ENCODE measurements at places on chromosomes 12 and 14. TPM values are rescaled to one million over a fixed set of nuclear protein-coding genes. Genes with fewer than 3 reads are reported as not detected.

- peaks cover 25% of the 10 kb centered on the region for H3K4me1 ChIP-seq
- H3K36me3 ChIP-seq: peaks cover 51% of the 10 kb centered on the region
- H3K27ac ChIP-seq: no peak overlapping the region
- H3K27me3 ChIP-seq: no peaks in the 10 kb centered on the region
- DNase-seq: no peak
- no peak overlapping the region for H3K4me3 ChIP-seq
Observed at GRCh38 chr12:49803693-49804450, 24.3 kb downstream of the NCKAP5L start.

DNA sequence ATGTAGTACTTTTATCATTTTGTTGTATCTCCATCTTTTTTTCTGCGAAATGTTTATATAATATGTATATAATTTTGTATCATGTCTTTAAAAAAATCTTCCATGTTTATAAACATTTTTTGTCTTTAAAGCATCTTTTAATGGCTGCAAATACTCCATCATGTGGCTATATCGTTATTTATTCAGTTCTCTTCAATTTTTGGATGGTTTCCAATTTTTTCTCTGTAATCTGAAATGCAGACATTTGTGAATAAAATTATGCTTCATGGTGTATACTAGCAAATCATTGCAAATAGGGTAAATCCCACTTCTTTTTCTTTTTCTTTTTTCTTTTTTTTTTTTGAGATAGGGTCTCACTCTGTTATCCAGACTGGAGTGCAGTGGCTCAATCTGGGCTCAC lies 54.0 kb downstream of the CPSF2 start:
- no peaks in the 10 kb centered on the region for H3K4me1 ChIP-seq
- H3K27me3 ChIP-seq: no peaks in the 10 kb centered on the region
- no peak for DNase-seq
- no peak overlapping the region for H3K4me3 ChIP-seq
- no peaks in the 10 kb centered on the region for H3K36me3 ChIP-seq

DNA sequence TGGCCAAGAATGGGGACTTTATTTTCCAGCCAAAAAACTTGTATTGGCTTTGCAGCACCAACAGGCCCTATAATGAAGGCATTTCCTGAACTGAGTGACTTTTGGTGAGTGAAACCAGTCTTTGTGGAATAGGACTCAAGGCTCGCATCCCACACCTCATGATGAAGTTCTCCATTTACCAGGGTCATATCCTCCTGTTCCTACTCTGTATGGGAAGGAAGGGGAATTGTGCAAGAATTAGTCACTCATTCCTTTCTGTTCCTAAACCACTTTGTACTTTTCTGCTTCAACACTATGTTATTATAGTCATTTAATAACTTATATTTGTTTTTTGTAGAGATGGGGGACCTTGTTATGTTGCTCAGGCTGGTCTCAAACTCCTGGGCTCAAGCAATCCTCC lies 2.3 kb upstream of the SPATS2 start:
- no peaks in the 10 kb centered on the region for H3K27me3 ChIP-seq
- peaks cover 17% of the 10 kb centered on the region for H3K4me1 ChIP-seq

GRCh38 chr14:61355892-61356325 lies 34.5 kb downstream of the PRKCH start:
- peaks cover 5% of the 10 kb centered on the region for H3K4me1 ChIP-seq
- DNase-seq: no peak
- no peak overlapping the region for H3K4me3 ChIP-seq

- peaks cover 18% of the 10 kb centered on the region for H3K4me1 ChIP-seq
- no peak overlapping the region for H3K4me3 ChIP-seq
Observed at GRCh38 chr12:5771756-5772155, 173.3 kb downstream of the ANO2 start.

- no peak overlapping the region for H3K27ac ChIP-seq
- H3K4me1 ChIP-seq: no peaks in the 10 kb centered on the region
- DNase-seq: no peak
- H3K4me3 ChIP-seq: no peak overlapping the region
- H3K36me3 ChIP-seq: no peaks in the 10 kb centered on the region
Observed at GRCh38 chr14:83006121-83006670, 1472.5 kb upstream of the SEL1L start.

- no peak for DNase-seq
- no peaks in the 10 kb centered on the region for H3K27me3 ChIP-seq
- H3K27ac ChIP-seq: no peak overlapping the region
- peaks cover 13% of the 10 kb centered on the region for H3K4me1 ChIP-seq
- peaks cover 15% of the 10 kb centered on the region for H3K36me3 ChIP-seq
- H3K4me3 ChIP-seq: no peak overlapping the region
Observed at GRCh38 chr12:121404734-121405133, 4.8 kb downstream of the RNF34 start.

- peaks cover 10% of the 10 kb centered on the region for H3K4me1 ChIP-seq
- H3K27ac ChIP-seq: no peak overlapping the region
- no peak for DNase-seq
- no peaks in the 10 kb centered on the region for H3K36me3 ChIP-seq
- no peak overlapping the region for H3K4me3 ChIP-seq
- H3K27me3 ChIP-seq: no peaks in the 10 kb centered on the region
Observed at GRCh38 chr14:58626431-58626831, 11.3 kb upstream of the DACT1 start.

- no peaks in the 10 kb centered on the region for H3K27me3 ChIP-seq
- no peak for DNase-seq
- H3K27ac ChIP-seq: no peak overlapping the region
- H3K36me3 ChIP-seq: peaks cover 37% of the 10 kb centered on the region
- no peaks in the 10 kb centered on the region for H3K4me1 ChIP-seq
Observed at GRCh38 chr14:77511486-77512162, 13.0 kb upstream of the ISM2 start.

- no peak overlapping the region for H3K4me3 ChIP-seq
- no peak overlapping the region for H3K27ac ChIP-seq
- no peak for DNase-seq
- no peaks in the 10 kb centered on the region for H3K36me3 ChIP-seq
- no peaks in the 10 kb centered on the region for H3K4me1 ChIP-seq
Observed at GRCh38 chr12:108905725-108906124, 25.8 kb downstream of the DAO start.

GRCh38 chr12:77160931-77161330 lies 95.6 kb upstream of the E2F7 start:
- H3K27me3 ChIP-seq: no peaks in the 10 kb centered on the region
- no peak overlapping the region for H3K4me3 ChIP-seq
- no peaks in the 10 kb centered on the region for H3K36me3 ChIP-seq
- no peak overlapping the region for H3K27ac ChIP-seq
- no peaks in the 10 kb centered on the region for H3K4me1 ChIP-seq
- no peak for DNase-seq

Gene STAC3
- total RNA-seq: 0.56 TPM

Gene EGLN3
- 11.4 TPM for total RNA-seq

Gene IFNG
- total RNA-seq: not detected

Gene GARIN6
- total RNA-seq: not detected

Gene TPH2
- total RNA-seq: not detected

Gene CEBPE
- not detected for total RNA-seq

Gene POTEM
- total RNA-seq: not detected

Gene MYF5
- total RNA-seq: not detected

Gene AP5M1
- total RNA-seq: 26.2 TPM
